Tongue (tissue), 3 donors: ENCODE measurements at places on chromosomes 3 and 15. TPM values are rescaled to one million over a fixed set of nuclear protein-coding genes. Genes with fewer than 3 reads are reported as not detected.

ABI3BP gene
- 88.9 TPM for total RNA-seq

LRTM1 gene
- 84.2 TPM for total RNA-seq

TRAT1 gene
- not detected for total RNA-seq

PROS1 gene
- 43.9 TPM for total RNA-seq

VEPH1 gene
- 7.8 TPM for total RNA-seq

UBE3A gene
- 246 TPM for total RNA-seq

CCR3 gene
- 0.51 TPM for total RNA-seq

SLC22A14 gene
- total RNA-seq = not detected

USP4 gene
- total RNA-seq = 25.1 TPM

RPUSD2 gene
- 17.6 TPM for total RNA-seq

MINAR1 gene
- total RNA-seq = 0.82 TPM

C3orf18 gene
- total RNA-seq = 25.1 TPM

PDCD7 gene
- total RNA-seq = 13.1 TPM

IMP3 gene
- total RNA-seq = 74.9 TPM

CGNL1 gene
- 20.6 TPM for total RNA-seq
